Kidney (tissue), 22 donors: ENCODE measurements at places on chromosomes 7 and 10. TPM values are rescaled to one million over a fixed set of nuclear protein-coding genes. Genes with fewer than 3 reads are reported as not detected.

Gene SFTPA1
- total RNA-seq, result not detected

Gene CWF19L1
- 25.0 TPM for total RNA-seq

GRCh38 chr10:100043796-100044195 is 34.0 kb upstream of the DNMBP start:
- H3K36me3 ChIP-seq, result no peaks in the 10 kb centered on the region
- no peak overlapping the region for H3K27ac ChIP-seq
- DNase-seq, result no peak
- H3K4me1 ChIP-seq, result peaks cover 3% of the 10 kb centered on the region
- no peak overlapping the region for H3K4me3 ChIP-seq

DNA sequence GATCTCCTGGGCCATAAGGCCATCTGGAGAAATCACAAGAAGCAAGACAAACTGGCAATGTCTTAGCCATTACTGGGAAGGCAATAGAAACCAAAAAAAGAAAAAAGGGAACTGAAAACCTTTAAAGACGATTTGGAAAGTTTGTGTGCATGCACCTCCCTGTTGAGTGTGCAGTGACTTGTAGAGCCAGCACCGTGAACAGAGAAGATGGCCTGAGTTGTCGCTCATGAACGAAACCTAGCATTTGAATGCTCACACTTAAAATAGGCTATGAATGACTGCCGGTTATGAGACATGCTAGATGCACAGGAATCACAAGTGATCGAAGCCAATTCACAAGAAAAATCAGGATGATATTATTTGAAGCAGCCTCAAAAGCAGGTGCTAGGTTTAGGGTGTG is 151.3 kb upstream of the ADO start:
- no peaks in the 10 kb centered on the region for H3K27me3 ChIP-seq
- no peak overlapping the region for H3K4me3 ChIP-seq
- no peaks in the 10 kb centered on the region for H3K36me3 ChIP-seq
- no peak for DNase-seq
- no peak overlapping the region for H3K27ac ChIP-seq
- H3K4me1 ChIP-seq, result no peaks in the 10 kb centered on the region

GRCh38 chr10:106214243-106214642 is 950.3 kb downstream of the SORCS1 start:
- no peaks in the 10 kb centered on the region for H3K27me3 ChIP-seq
- no peaks in the 10 kb centered on the region for H3K36me3 ChIP-seq
- no peak overlapping the region for H3K4me3 ChIP-seq
- DNase-seq, result no peak
